ENCODE measurements at places on chromosomes 5 and 9. TPM values are rescaled to one million over a fixed set of nuclear protein-coding genes. Genes with fewer than 3 reads are reported as not detected.

Gene BTF3
- total RNA-seq = 403 TPM

Gene GRXCR2
- total RNA-seq = not detected

Gene NUDCD2
- total RNA-seq = 8.5 TPM

Gene PHF24
- 0.10 TPM for total RNA-seq

Gene CD14
- total RNA-seq = 102 TPM

Gene FCN2
- total RNA-seq = not detected

Gene ZDHHC11B
- total RNA-seq = 38.8 TPM

Gene RANBP6
- 6.4 TPM for total RNA-seq

Measured in upper lobe of left lung (tissue), 6 donors.